ENCODE measurements at places on chromosomes 1 and 21.

DNA sequence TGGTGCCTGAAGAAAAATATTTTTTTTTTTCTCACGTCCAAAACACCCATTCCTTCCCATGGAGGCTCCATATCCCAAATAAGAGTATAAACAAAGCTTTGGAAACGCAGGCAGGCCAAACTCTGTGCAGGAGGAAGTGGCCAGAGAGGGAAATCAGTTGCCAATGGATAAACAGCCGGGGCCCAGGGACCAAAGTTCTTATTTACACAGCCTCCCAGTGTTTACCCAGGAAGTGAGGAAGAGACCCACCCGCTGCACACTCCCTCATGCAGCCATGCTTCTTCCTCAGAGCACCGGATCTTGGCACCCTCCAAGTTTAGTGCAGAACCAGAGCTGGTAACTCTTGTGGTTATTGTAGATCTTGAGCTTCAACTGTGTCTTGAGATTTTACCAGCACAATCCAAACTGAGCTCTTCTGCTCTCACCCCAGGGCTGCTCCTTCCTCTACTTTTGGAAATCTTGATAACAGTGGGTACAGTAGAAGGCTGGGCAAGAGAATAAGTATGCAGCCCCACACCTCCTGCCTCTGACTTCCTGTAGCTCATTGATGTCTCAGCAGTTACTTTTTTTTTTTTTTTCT is 14.2 kb downstream of the MARCKSL1 start:
- DNase-seq, result no peak

DNA sequence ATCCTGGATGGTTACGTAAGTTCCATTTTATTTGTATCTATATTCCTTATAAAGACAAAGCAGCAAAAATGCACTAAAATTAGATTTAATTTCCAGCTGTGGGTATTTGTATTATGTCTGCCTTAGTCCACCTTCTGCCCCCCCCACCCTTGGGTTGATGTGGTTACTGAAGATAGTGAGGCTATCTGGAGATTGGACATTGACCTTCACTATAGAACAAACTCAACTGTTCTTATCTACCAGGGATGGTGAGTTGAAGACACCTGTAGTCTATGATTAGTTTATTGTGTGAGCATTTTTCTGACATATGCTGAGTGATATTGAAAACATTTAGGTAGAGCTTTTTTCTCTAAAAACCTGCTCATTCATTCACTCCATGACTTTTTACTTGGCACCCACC is 122.2 kb downstream of the NFIA start:
- DNase-seq, result no peak

DNA sequence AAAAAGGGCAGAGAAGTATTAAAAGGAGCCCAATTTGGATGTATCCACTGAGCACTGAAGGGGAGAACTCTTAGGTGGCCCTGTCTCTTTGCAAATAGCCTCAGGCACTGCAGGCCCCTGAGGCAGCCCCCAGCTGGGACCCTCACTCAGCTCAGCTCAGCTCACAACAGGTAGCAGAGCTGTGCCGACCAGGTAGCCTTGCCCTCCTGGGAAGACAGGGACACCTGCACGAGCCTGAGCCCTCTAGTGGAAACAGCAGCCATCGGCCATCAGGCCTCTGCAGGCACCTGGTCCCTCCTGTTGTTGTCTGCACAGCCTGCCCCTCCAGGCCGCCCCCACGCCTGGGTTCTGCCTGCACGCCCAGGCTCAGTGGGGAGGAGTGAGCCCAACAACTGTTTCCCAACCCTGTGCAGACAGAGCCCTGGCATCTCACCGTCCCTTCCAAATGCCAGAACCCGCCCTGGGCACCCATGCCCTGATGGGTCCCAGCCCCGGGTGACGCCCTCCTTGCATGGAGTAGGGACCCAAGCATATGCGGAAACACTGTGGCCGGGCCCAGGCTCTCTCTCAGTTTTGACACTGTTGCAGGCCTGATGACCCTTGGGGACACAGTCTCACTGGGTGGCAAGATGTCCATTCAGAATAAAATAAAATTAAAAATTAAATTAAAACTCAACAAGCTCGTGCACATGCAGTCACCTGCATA is 60.0 kb upstream of the AJAP1 start:
- DNase-seq, result no peak

- no peak for DNase-seq
Measured at GRCh38 chr1:214636436-214636835, 33.4 kb downstream of the CENPF start.

- peak; percentile 41 for DNase-seq
Measured at GRCh38 chr1:7407544-7407895, 363.6 kb upstream of the VAMP3 start.

GRCh38 chr1:111754984-111755330 is 744 bp upstream of the DDX20 start:
- peak; percentile 85 for DNase-seq

- DNase-seq, result no peak
Measured at GRCh38 chr1:92711473-92712165, 73.3 kb downstream of the EVI5 start.

GRCh38 chr1:2248127-2248826 is 20.2 kb downstream of the SKI start:
- DNase-seq, result peak; percentile 72

GRCh38 chr1:54459726-54460191 is 53.6 kb upstream of the SSBP3 start:
- peak; percentile 34 for DNase-seq

GRCh38 chr1:165414620-165415019 is 30.3 kb downstream of the RXRG start:
- no peak for DNase-seq

DNA sequence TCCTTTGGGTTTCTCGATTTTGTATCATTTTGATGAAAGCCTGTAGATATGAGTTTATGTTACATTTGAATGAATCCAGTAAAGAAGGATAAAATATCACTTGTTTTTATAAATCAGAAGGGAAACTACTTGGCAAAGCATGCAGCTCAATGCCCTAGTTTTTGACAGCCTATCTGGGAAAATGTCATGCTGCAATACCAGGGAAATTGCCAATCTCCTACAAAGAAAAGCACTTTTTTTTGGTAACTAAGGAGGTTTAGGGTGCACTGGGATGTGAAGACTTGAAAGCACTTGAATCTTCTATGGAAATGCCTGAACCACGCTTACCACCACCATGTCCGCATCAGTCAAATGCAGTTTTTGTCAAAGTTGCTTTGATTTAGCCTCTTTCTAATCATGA is 446.9 kb upstream of the LRRC7 start:
- DNase-seq, result no peak

DNA sequence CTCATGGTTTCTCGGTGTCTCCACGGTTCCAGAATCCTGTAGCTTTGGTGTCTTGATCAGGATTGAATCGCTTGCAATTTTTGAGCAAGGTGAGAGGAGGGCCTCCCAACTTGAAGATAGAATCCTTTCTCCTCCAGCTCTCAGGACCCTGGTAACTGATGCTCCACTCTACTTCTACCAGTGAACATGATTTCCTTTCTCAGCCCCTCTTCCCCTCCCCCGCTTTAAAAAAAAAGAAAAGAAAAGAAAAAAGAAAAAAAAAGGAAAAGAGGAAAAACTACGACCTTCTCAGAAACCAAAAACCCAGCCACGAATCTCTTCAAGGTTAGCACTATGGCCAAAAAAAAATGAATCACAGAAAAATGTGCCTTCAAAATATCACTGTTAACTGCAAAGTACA is 1.2 kb downstream of the ARHGEF11 start:
- DNase-seq, result no peak

- no peak for DNase-seq
Measured at GRCh38 chr1:147351140-147351835, 108.8 kb downstream of the CHD1L start.

GRCh38 chr1:206842854-206843253 is 22.6 kb upstream of the IL20 start:
- no peak for DNase-seq

- DNase-seq, result no peak
Measured at GRCh38 chr1:42876009-42876408, 29.6 kb downstream of the ZNF691 start.

DNA sequence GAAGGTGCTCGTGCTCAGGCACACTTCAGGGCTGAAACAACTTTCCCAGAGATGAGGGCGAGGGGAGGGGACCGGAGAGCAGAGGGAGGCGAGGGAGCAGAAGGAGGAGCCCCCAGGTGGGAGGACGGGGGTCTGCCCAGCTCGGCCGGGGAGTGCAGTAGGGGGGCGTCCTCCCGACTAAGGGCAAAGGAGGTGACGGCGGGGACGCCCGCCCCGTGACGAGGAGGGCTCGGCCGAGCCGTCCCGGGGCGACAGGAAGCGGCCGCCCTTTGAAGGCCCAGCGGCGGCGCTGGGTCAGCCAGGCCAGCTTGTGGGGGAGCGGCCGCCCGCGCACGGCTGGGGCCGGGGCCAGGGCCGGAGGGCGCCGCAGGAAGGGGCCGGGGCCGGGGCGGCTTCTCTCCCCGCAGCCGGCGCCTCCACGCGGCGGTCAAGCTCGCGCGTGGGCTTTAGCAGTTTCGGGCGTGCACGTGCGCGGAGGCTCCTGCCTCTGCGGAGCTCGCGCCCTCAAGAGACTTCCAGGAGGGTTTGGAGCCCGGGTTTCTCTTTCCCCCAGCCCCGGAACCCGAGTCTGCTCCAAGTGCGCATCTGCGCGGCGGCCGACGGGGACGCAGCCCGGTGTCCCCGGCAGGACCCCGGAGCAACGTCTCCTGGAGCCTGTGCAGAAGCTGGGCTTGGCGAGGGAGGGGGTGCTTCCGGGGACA is 100.8 kb upstream of the SLC45A1 start:
- peak; percentile 82 for DNase-seq

- no peak for DNase-seq
Measured at GRCh38 chr1:15833842-15834405, 13.6 kb upstream of the SPEN start.

GRCh38 chr1:12185918-12186678 is 19.3 kb downstream of the TNFRSF1B start:
- DNase-seq, result no peak

DNA sequence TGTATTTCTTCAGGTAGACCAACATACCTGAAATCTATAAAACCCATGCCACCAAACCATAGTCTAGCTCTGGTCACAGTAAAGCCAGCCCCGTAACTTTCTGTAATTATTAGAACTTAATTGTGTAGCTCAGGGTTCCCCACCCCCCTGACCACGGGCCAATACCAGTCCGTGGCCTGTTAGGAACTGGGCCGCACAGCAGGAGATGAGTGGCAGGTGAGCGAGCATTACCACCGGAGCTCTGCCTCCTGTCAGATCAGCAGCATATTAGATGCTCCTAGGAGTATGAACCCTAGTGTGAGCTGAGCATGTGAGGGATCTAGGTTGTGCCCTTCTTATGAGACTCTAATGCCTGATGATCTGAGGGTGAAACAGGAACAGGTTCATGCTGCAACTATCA is 14.6 kb downstream of the TENT5C start:
- DNase-seq, result no peak

GRCh38 chr1:227378181-227378580 is 59.9 kb upstream of the CDC42BPA start:
- DNase-seq, result no peak

All from spleen (tissue), 13 donors.